Common myeloid progenitor, CD34-positive (primary cell): ENCODE measurements at places on chromosomes 11 and 22.

- DNase-seq = no peak
These were observed 13.4 kb downstream of the IFT46 start for GRCh38 chr11:118552341-118552740.

GRCh38 chr11:33897761-33898375, 6.0 kb upstream of the LMO2 start:
- DNase-seq = no peak

GRCh38 chr11:105219269-105219668, 79.7 kb upstream of the CARD18 start:
- DNase-seq = no peak

DNA sequence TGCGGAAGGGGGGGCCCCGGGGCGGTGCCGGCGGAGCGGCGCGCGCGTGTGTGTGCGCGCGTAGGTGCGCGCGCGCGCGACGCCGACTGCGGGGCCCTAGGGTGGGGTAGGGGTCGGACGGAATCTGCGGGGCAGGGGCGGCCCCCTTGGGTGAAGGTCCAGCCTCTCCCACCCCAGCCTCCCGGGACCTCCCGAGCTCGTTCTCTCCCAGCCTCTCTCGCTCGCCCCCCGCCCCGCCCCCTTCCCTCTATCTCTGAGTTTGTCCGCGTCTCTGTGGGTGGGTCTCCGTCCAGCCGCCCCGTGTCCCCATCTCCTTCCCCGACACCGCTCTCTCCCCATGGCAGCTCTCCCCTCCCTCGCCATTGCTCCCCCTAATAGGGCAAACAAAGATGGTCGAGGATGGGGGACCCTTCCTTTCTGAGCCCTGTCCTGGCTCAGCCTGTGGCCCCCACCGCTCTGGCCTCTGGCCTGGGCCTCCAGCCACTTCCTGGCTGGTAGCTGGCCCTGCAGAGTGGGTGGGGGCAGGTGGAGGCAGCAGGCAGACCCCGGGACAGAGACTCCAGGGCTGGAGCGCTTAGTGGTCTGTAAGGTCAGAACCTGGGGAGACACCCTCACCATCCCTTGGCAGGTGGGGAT, 33.0 kb upstream of the PRR5 start:
- DNase-seq = no peak

- DNase-seq = no peak
These were observed 2.6 kb upstream of the NAALADL1 start for GRCh38 chr11:65060913-65061408.

DNA sequence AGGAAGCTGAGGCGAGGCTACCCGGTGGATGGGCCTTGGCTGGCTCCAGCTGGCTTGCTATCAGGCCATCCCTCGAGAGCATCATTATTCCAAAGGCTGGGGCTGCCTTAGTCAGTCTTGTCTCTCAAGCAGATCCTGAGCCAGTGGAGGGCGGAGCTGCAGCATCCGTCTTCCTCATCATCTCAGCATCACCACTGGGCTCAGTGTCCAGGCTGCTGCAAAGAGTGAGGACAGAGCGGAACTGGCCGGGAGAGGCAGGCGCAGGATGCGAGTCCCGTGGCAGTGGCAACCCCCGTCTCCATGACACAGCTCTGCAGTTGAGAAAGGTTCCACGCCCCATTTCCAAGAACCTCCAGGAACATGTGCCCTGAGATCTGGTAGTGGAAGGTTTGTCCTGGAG, 4.4 kb downstream of the TP53I11 start:
- no peak for DNase-seq

- no peak for DNase-seq
These were observed 32.3 kb downstream of the ARVCF start for GRCh38 chr22:19984201-19984753.

- DNase-seq = peak; percentile 23
These were observed 22.8 kb downstream of the CASP5 start for GRCh38 chr11:105000167-105000566.

- no peak for DNase-seq
These were observed 2.9 kb downstream of the BIRC3 start for GRCh38 chr11:102320188-102320587.

DNA sequence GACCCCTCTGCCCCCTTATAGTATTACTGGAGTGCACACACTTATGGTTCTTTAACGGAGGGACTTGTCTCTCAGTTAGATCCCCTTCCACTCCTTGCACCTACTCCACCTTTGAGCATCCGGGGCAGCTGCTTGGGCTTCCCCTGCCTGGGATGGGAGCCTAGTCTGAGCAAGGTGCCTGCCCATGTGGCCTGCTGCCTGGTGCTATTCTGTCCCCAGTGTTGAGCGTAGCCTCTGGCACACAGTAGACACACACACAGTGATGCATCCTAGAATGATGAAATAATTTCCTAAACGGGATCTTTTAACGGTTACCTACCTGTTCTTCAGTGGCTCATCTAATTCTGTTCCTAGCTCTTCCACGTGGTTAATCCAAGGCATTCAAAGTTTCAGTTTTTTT, 22.4 kb downstream of the PPFIA1 start:
- DNase-seq = no peak

DNA sequence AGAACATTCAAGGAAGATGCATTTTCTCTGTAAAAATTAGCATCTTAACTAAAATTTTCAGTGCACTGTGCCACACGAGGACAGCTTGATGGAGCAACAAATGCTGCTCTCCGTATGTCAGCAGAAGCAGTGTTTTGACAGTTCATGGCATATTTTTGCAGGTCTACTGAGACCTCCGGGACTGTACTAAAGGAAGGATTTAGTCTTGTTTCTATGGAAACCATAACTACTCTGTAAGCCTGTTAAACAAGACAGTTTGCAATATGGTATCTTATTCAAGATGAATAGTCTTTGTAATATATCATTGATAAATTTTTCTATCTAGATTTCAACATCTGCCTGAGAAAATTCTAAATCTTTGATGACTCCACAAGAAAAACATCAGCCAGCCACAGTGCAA, 184.0 kb upstream of the GUCY1A2 start:
- DNase-seq = no peak

DNA sequence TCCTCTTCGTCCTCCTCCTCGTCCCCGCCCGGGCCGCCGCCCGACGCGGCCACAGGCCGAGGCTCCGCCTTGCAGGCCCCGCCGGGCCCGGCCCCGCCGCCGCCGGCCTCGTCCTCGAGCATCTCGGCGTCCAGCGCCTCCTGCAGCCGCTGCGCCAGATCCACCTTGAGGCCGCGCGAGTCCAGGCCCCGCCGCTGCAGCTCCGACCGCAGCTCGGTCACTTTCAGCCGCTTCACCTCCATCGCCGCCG, 417 bp downstream of the HNRNPUL2 start:
- no peak for DNase-seq

- peak; percentile 27 for DNase-seq
These were observed 2.4 kb upstream of the ATP5MG start for GRCh38 chr11:118398791-118399559.

- DNase-seq = no peak
These were observed 9.9 kb downstream of the PISD start for GRCh38 chr22:31652088-31652487.

DNA sequence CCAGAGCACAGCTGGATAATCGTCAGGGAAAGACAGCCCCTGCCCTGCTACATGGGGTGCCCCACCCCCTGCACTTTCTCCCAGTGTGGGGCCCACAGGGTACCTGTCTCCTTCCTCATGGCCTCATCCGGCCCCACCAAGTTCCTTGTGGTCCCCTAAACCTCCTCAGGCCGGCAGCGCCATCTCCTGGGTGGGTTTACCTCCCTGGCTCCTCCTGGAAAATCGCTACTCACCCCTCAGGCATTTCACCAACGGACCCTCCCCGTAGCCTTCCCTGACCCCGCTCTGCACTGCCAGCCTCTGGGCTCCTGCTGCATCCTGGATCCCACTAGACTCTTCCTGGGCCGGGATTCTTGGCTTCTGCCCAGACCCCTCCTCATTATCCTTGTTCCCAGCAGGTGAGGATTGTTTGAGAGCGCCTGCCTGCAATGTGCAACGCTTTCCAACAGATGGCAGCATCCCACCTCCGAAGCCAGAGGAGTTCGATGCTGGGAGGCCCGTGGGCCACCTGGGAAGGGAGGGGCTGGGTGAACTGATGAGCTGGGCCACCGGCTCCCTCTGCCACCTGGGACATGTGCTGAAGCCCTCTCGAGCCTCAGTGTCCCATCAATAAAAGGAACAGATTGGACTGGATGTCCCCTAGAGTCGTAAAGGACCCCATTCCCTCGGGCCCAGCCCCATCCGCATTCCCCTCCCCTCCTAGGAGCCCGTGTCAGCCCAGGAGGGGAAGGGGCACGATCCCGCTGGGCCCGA, 44.2 kb upstream of the TTLL12 start:
- peak; percentile 80 for DNase-seq

DNA sequence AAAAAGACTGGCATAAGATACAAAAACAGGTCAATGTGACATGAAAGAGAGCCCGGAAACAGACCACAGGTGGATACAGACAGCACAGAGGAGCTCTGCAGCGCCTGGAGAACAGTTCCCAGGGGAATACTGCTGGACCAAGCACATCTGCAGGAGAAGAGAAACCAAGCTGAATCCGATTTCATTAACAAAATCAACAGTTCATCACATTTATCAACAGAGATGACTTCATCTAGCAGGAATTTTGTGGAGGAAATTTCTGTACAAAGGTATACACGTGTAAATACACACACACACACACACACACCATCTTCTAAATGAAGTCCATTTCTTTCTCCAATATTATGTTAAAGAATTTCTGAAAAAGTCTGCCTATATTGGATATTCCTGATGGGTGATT, 17.1 kb downstream of the YPEL1 start:
- no peak for DNase-seq

- DNase-seq = peak; percentile 93
These were observed 8.4 kb upstream of the CTR9 start for GRCh38 chr11:10742460-10743208.
